A549 treated with Hydrocortisone at 1 μM for 4 hours (cell line): ENCODE measurements at places on chromosomes 7 and 10. TPM values are rescaled to one million over a fixed set of nuclear protein-coding genes. Genes with fewer than 3 reads are reported as not detected.

CALHM1 gene
- not detected in 5 replicates for total RNA-seq

TRIM74 gene
- 0.31 to 0.55 TPM (median 0.51 TPM) in 5 replicates for total RNA-seq

ELOVL3 gene
- 0.29 to 0.46 TPM (median 0.33 TPM) in 5 replicates for total RNA-seq

GPR26 gene
- total RNA-seq = not detected in 5 replicates

CPA2 gene
- total RNA-seq = 0.08 to 0.30 TPM (median 0.16 TPM) in 3 of 5 replicates, not detected in the others

SPDYE6 gene
- not detected in 5 replicates for total RNA-seq

ITGA8 gene
- total RNA-seq = not detected in 5 replicates

CNNM1 gene
- total RNA-seq = 21.9 to 28.6 TPM (median 26.2 TPM) in 5 replicates

ADO gene
- 17.3 to 21.9 TPM (median 20.8 TPM) in 5 replicates for total RNA-seq

TRIP6 gene
- total RNA-seq = 43.8 to 55.0 TPM (median 51.5 TPM) in 5 replicates

CLRN3 gene
- not detected in 5 replicates for total RNA-seq

INSYN2A gene
- total RNA-seq = 1.3 to 2.1 TPM (median 1.6 TPM) in 5 replicates

CTAGE4 gene
- total RNA-seq = 0.03 TPM in 1 of 5 replicates, not detected in the others

TSPAN12 gene
- 0.28 to 1.2 TPM (median 0.58 TPM) in 5 replicates for total RNA-seq

CHST3 gene
- 43.0 to 57.6 TPM (median 51.6 TPM) in 5 replicates for total RNA-seq

PILRA gene
- 3.3 to 5.4 TPM (median 5.2 TPM) in 5 replicates for total RNA-seq

CPXM2 gene
- not detected in 5 replicates for total RNA-seq

UNCX gene
- 0.05 to 0.08 TPM (median 0.07 TPM) in 3 of 5 replicates, not detected in the others for total RNA-seq
